Stimulated activated naive CD4-positive, alpha-beta T cell (primary cell): ENCODE measurements at places on chromosomes 6 and 20.

GRCh38 chr20:47354464-47354713 is 2.1 kb downstream of the ZMYND8 start:
- no peak for DNase-seq

DNA sequence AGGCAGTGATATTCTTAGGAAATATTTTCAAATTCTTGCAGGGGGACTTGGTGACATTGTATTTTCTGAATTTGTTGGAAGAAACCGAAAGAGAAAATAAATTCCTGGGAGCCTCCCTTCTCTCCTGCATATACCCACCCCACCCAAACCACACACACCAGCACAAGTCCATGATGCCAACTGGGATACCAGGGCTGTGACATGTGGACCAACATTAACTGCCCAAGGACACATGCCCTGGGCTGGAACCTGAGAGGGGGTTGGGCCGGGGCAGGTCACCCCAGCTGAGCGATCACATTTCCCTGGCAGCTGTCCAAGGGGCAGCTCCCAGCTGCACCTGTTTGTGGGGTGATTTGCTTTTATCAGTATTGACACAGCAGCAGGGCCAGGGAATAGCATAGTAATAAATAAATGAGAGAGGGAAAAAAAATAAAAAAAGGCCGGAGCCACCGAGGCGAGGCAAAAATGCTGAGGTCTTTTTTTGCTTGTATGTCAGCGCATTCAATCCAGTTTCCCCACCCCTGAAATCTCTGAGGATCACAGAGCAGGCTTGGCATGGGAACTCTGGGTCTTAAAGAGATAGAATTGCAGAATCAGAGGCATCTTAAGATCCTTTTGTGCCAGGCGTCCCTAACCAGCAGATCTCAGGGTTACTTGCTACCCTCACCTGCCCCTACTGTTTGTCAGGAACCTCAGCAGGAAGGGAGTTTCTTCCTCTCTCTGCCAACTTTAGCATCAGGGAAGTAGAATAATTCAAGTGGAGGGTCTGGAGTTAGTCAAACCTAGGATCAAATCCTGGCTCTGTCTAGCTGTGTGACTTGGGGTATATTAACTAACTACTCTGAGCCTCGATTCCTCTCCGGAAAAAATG is 66.5 kb upstream of the PIM1 start:
- DNase-seq = no peak

- DNase-seq = no peak
These were observed 45.1 kb upstream of the NEDD9 start for GRCh38 chr6:11277275-11278206.

GRCh38 chr6:49849213-49849907 is 17.0 kb downstream of the CRISP1 start:
- DNase-seq = peak; percentile 14

DNA sequence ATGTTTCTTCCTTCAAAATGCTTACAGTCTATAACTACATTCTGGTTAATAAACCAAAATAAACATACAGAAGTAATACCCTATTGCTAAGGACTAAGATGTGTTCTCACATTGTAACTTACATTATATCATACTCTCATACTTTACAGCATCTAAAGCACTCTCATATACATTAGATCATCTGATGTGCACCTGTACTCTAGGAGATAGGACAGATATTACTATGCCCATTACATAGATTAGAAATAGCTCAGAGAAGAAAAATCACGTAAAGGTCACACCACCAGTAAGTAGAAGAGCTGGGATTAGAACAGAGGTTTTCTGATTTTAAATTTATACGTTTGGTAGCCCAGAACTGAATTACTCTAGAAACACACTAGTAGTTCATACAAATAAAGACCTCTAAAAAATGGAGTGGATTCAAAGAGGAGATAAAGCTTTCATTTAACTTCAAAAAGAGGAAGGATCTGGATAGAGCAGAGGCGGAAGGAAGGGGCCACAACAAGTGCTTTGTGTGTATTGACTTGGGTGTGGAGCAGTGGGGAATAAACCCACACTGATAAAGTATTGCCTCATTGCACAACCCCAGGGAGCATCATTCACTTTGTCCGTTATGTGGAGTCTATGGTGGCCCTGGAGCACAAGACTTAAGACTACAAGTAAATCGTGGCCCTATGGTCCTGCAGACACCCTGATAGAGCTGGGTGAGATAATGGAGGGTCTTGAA is 30.9 kb downstream of the SLC2A12 start:
- no peak for DNase-seq

DNA sequence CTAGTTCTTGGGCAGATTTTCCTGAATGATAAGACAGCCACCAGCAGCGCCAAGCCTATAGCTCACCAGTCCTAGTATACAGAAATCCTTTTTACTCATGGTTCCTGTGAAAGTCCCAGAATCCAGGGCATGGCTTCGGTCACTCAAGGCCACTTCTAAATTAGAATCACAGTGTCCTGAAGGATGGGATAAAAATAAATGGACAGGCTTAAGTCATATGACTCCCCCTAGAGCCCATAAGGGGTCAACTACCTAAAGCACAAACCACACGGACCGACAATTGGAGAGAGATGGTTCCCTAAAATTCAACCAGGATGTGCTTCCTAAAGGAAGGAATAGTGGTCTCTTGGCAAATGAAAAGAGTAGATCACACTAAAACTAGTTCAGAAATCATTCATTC is 404.1 kb upstream of the PLCB4 start:
- no peak for DNase-seq

GRCh38 chr6:41836660-41837052 is 49.2 kb downstream of the TOMM6 start:
- no peak for DNase-seq

- DNase-seq = no peak
These were observed 664.2 kb downstream of the QKI start for GRCh38 chr6:164078532-164079274.

GRCh38 chr6:156824142-156824541 is 47.0 kb downstream of the ARID1B start:
- no peak for DNase-seq

DNA sequence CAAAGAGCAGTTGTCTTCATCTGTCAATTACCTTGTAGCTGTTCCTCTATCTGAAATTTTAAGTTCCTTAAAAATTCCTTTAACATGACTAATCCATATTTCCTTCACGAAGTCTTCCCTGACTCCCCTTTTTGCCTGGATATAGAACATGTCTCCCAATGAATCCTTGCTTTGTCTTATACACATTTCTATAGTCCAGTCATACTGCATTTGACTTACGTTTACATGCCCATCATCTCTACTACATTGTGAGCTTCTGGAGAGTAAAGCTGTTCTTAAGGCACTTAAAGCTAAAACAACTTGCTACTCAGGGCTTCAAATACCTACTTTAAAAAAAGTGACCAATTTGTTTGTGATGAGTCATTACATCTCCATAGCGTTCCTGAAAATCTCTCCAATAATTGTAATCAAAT is 4.9 kb downstream of the REV3L start:
- no peak for DNase-seq

GRCh38 chr6:74671558-74672025 is 534.3 kb downstream of the COL12A1 start:
- no peak for DNase-seq

GRCh38 chr6:157172231-157172701 is 151.1 kb downstream of the TMEM242 start:
- DNase-seq = no peak

- DNase-seq = no peak
These were observed 6.4 kb upstream of the TBXT start for GRCh38 chr6:166174031-166174430.

DNA sequence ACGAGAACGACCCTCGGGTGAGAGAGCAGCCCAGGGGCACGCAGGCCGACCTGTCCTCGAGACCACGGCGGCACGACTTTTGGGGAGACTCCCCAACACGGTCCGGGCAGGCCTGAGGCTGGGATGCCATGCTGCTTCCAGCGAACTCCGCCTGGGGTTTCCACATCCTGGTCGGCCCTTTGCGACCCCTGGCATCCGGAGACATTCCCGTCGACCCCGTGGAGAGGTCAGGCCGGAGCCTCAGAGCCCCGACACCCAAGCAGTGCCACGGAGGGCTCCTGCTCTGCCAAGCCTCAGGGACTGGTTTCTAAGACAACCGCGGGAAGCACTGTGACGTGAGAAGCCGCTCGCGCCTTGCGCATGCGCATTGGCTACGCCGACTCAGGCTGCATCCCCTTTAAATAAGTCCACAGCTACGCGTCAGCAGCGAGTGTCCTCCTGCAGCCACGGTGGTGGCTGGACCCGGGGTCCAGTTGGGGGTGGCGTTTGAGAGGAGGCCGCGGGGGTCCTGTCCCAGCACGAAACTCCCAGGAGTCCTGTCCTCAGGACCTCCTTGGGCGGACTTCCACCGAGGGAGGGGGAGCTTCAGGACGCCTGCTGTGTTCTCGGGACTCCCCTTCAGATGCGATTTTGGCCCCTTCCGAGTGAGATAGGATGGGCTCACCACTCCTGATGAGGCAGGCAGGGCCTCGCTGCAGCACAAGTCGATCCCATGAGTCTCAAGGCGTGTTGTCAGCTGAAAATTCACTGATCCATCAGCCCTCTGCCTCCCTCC is 1089.3 kb upstream of the DEFB115 start:
- peak; percentile 37 for DNase-seq

GRCh38 chr6:57297505-57297904 is 19.9 kb upstream of the PRIM2 start:
- no peak for DNase-seq

DNA sequence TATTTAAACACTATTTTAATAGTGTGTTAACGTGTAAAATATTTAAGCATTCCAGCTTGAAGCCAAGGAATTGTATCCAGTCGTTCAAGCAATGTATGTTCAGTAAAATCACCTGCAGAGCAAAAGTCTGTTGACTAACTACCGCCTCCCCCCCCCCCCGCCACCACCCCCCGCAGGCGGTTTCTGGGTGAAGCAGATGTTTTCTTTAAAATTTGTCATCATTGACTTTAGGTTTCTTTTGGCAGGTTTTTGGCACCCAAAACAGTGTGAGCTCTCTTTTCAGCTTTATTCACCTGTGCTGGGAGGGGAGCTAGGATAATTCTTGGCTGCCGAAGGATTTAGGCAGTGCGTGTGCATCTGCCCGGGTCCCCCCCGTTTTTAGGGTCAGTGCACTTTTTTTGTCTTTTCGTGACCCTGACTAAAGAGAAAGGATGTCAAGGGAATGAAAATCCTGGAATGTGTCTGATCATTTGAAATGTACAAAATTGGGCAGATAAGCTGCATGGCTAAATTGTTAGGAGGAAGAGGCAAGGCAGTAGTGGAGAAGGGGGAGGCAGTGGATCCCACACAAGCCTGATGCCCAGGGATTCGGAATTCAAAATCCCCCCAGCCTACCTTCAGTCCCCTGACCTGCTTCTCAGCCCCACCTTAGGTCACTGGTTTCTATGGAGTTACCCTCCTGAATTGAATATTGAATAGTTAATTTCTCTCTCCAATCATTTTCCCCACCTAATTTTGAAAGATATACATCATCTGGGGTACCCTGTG is 1.1 kb downstream of the EDN1 start:
- no peak for DNase-seq

DNA sequence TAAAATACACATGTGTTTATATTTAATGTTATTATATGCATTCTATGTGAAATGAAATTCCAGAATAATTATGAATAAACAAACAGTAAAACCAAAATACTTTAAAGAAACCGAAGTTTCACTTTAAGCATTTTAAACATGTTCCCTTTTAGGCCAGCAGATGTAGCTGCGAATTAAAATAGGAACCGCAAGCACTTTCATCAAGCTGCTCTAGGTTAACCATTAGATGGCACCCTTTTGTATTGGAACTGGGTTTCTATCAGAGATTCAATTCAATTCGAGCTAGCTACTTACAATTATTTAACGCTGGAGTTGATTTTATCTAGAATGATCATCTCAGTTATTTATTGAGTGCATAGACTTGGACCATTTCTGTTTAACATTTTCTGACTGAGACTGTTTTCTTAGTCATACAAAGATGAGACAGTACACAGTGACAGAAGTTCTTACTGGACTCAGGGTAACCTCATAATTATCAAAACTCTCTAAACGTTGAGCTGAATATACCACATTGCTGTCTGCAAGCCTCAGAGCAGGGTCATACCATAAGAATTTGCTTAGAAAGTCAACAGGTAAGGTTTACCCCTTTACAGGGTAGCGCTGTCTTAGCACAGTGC is 8.5 kb downstream of the TMEM242 start:
- no peak for DNase-seq

GRCh38 chr6:100833972-100834574 is 47.1 kb downstream of the ASCC3 start:
- DNase-seq = no peak

DNA sequence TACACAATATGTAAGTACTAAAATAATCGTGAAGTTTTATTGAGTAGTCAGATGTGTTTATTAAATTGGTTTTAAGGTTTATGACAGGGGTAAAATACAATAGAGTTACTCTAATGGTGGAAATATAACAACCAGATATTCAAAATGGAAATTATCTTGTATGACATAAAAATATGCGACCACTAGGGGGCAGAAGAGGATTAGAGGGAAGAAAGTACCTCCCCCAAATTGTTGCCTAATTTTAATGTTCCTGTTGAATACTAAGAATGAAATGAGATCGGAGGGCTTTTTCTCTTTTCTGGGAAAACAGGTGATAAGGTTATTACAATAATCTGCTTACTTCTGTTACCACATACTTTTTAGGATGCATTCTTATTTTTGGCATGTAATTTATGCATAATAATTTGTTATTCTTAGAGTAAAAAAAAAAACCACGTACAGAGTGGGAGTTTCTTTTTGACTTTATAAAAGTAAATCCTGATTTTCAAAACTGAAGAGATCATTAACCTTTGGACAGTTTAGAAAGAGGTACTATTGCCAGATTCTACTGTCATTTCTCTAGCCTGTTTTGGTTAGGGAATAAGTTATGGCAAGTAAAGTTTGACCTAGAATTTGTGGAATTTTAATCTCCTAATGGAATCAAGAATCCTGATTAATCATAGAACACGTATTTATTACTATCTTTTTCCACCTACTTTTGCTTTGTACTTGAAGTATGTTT is 159.2 kb downstream of the CD109 start:
- no peak for DNase-seq

- DNase-seq = no peak
These were observed 29.4 kb upstream of the RPS6KA2 start for GRCh38 chr6:166656230-166657151.

- DNase-seq = no peak
These were observed 27.8 kb upstream of the VGLL2 start for GRCh38 chr6:117237561-117237960.

- no peak for DNase-seq
These were observed 79.0 kb upstream of the FAM184A start for GRCh38 chr6:119157506-119157815.
